SW480 (cell line): ENCODE measurements at places on chromosomes 3 and 15.

- DNase-seq, result no peak
Measured at GRCh38 chr3:171095063-171095462, 68.5 kb upstream of the SLC2A2 start.

DNA sequence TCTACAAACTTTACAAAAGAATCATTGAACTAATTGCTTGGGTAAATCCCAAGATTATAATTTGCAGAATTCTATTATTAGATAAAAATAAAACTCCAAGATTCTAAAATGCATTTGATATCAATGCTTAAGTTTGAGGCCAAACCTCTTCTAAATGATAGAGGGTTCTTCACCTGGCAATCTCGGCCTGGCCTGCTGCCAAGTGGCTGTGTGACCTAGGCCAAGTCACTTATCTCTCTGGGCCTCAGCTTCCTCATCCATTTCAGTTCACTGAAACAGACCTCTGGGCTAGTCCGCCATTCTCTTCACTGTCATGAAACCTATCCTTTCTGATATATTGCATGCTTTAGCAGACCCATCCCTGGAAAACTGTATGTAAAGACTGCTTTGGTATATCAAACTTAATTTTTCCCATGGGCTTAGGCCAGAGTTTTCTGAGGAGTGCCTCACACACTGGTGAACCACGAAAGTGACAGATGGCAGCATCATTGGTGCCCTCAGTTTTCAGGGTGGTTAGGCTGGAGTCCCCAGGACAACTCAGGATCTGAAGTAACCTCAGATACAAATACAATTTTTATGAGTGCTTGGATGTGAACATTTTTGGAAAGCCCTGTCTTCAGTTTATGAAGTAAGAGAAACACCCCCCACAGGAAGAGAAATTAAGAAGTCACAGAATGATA lies 21.8 kb downstream of the NUDT16 start:
- DNase-seq, result no peak

DNA sequence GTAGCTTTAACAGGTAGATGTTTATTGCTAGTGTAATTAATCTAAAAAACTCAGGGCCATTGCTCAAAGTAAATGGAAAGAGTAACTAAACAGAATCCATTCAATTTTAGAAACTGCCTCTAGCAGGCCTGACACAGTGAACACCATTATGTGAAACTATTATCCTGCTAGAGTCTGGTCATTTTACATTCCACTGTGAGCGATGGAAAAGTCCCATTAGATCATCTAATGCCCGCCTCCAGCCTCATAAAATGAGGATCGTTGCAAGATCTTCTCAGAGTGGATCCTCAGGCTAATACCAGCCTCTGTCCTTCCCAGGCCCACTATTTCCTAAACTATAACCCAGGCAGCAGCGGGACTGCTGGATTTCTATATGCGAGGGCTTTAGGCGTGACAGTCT lies 107.7 kb downstream of the WDR76 start:
- no peak for DNase-seq

- no peak for DNase-seq
Measured at GRCh38 chr15:96410175-96411055, 79.9 kb downstream of the NR2F2 start.

DNA sequence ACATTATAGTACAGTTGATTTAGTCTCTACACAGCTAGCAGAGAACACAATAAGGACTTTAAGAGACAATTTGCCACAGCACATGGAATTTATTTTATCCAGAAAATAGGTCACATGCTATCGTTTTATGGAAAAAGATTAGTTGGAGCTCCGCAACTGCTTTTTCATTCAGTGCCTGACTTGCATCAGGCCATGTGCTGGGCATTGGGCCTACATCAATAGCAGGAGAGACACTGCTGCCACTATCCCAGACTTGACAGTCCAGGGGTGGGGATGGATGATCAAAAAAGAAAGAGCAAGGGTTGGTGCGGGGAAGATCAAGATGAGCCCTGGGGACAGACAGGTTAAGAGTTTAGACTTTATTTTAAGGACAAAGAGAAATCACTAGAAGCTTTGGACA lies 75.2 kb upstream of the C3orf80 start:
- no peak for DNase-seq

GRCh38 chr15:69491038-69491505 lies 38.5 kb downstream of the RPLP1 start:
- no peak for DNase-seq

DNA sequence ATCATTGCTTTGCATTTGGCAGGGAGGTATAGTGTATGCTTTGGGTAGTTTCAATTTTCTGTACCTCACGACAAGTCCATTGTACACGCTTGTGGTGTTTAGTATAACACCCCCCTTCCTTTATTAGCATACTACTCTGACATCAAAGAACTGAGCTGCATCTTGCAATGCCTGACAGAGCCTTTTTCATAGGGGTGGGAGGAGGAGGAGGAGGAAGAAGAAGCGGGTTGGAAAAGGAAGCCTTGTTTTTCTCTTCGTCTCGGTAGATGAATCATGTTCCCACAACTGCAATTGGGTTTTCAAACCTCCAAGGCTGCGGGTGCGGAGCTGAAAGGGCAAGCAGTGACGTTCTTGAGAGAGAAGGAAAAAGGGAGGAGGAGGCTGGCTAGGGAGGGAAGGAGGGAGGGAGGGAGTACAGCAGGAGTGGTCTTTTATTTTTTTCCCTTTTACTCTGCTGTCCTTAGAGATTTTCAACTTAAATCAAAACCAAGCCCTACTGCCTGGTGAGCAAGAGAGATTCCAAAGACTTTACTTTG lies 175.7 kb downstream of the KLHL25 start:
- DNase-seq, result no peak

DNA sequence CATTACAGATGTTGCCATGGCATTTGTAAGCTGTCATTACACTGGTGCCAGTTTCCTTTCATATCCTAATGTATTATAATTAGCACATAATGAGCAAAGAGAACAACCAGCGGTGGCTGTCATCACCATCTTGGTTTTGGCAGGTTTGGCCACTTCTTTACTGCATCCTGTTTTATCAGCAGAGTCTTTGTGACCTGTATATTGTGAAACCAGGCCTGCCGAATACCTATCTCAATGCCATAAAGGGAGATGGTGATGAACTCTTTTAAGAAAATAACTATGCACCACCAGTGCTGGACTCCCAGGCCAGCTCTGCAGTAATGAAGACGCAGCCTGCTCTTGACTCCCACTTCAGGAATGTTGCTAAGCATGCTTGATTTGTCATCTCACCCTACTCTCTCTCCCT lies 458.1 kb upstream of the NR2F2 start:
- DNase-seq, result no peak

- peak; percentile 56 for DNase-seq
Measured at GRCh38 chr15:77507911-77508310, 87.2 kb downstream of the HMG20A start.

DNA sequence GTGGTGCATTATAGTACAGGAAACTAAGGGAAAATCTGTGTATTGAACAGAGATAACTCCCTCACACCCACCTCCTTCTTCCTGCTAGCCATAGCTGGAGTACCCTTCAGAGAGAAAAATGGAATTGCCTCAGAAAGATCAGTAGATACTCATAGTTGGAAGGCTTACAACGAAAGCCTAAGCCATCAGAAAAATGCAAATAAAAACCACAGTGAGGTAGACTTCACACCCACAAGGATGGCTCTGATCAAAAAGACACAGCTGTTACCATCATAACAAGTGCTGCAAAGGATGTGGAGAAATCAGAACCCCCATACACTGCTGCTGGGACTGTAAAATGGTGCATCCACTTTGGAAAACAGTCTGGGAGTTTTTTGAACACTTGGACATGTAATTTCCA lies 7.4 kb upstream of the DLG1 start:
- DNase-seq, result peak; percentile 24

- DNase-seq, result no peak
Measured at GRCh38 chr3:52319921-52320595, 3.9 kb downstream of the DNAH1 start.

GRCh38 chr3:6551165-6551564 lies 309.8 kb upstream of the GRM7 start:
- DNase-seq, result no peak

- DNase-seq, result no peak
Measured at GRCh38 chr3:178002113-178002512, 534.1 kb upstream of the KCNMB2 start.

DNA sequence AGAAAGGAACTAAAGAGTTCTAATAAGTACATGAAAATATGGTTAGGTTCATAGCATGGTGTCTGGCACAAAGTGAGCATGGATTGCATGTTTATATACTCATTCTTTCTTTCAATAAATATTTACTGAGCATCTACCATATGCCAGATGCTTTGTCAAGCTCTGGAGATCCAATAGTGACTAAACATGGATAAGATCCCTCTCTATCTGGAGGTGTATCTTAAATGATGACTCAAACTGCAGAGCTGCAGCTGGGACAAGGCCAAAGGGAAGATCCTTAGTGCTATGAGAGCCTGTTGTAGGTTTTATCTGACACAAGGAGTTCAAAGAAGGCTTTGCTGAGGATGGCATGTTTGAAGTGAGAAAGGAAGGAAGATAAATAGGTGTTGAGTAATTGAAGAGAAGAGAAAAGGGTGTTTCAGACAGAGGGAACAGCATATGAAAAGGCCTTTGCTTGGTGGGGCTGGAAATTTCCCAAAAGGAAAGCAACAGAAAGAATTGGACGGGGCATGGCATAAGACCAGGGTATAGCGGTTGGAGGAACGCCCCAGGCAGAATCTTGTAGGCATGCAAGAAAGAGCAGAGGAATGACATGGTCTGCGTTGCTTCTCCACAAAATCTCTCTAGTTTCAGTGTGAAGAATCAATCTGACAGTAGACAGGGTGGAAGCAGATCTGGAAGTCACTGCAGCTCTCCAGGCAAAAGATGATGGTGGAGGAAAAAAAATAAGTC lies 239.9 kb upstream of the LRTM1 start:
- no peak for DNase-seq

GRCh38 chr15:70321172-70321819 lies 223.6 kb upstream of the TLE3 start:
- DNase-seq, result no peak

DNA sequence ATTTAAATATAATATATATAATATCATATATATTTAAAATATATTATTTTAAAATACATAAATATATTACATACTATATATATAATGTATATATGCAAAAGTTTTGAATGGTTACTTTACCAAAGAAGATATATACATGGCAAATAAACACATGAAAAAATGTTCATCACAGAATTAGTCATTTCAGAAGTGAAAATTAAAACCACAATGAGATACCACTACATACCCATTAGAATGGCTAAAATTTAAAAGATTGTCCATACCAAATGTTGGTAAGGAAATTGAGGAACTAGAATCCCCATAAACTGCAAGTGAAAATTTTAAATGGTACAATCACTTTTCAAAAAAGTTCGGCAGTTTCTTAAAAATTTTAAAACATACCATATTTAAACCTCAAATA lies 23.6 kb upstream of the COL8A1 start:
- DNase-seq, result no peak

GRCh38 chr3:186724911-186725310 lies 7.8 kb downstream of the KNG1 start:
- no peak for DNase-seq

GRCh38 chr3:197854596-197855343 lies 63.7 kb downstream of the LRCH3 start:
- peak; percentile 85 for DNase-seq

DNA sequence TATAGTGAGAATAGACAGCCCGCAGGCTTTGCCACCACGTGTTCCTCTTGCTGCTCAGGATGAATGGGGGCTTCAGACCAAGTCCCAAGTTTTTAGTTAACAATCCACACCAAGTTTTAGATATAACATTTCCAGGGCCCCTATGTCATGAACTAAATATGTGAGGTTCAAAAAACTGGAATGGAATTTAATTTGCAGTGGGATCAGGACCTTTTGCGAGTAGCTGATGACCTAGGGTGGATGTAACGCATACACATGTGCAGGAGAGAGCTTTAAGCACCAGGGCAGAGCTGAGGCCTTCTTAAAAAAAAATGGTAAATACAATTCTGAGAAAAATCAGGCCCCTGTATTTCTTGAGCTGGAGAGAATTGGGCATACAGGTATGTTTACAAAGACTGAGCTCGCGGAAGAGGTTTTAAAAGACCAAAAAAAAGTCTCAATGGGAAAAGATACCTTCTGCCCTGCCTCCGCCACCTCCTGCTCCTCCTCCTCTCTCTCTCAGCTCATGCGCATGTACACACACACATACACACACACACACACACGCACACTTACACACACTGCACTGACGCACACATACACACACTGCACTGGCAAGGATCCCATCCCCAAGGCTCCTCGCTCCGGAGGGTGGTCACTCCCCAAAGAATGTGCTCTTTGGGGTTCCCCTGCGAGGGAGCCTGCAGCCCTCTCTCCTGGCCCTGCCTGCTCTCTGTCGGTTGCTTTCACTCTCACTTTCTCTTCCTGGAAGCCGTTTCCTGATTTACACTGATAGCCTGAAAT lies 48.2 kb upstream of the IGF1R start:
- no peak for DNase-seq

DNA sequence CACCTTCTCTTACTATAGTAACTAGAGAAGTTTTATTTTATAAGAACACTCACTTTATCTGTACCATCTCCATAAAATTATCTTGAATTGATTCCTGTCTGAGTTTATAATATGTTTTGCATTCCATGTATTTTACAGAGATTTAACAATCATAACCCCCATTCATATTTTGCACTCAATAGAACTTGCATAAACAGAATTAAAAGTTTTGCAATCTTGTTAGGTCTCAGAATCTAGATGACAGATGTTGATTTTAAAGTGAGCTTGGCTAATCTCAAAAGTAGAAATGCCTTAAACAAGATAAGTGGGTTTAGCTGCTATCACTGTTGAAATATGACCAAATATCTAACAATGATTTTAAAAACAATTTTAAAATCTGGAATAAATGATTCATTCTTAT lies 107.9 kb upstream of the EPHA6 start:
- no peak for DNase-seq

DNA sequence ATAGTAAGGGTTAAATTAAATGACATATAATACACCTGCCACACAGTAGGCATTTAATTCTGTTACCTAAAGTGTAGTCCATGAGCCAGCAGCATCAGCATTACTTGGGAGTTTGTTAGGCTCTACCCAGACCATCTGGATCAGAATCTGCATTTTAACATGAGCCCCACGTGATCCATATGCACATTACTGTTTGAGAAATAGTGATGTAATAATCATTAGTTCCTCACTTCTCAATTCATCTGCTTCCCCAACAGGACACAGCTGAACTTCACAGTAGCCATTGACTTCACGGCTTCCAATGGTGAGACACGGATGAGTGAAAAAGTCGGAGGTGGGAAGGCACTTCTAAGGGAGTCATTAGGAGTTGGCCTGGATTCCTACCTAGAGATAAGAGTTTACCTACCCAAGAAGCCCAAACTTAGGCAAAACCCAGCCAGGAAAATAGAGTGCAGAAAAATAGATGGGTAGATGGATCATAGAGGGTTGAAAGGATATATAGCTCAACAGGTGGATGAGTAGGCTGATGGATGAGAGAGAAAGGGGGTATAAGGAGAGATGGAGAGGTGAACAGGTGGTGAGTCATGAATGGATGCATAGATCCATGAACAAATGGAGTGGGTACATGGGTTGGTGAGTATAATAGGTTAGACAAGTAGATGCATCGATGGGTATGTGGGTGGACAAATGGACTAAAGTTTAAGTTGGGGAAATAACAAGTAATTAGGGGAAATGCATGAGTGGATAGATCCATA lies 13.3 kb downstream of the CPNE9 start:
- no peak for DNase-seq

- no peak for DNase-seq
Measured at GRCh38 chr3:139762302-139762701, 84.5 kb upstream of the NMNAT3 start.
